CD4-positive, alpha-beta T cell treated with Interleukin-21 for 1 hour (primary cell): ENCODE measurements at places on chromosomes 2 and 18.
A peak's percentile ranks its signal among the peaks of the same experiment; 100 is the strongest.

DNA sequence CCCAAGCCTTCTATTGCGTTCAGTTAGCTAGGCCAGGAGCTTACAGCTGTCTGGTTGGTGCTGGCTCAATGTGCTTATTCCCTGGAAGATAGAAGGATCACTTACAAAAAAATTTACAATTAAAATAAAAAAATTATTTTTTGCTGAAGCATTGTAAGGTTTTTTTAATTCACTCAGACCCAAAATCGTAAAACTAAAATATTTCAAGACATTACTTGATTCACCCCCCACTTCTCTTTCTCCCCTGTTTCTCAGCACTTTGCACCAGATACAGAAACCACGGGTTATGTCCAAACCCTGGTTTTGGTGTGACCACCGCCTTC is 911 bp upstream of the PTPRM start:
- no peak for DNase-seq

DNA sequence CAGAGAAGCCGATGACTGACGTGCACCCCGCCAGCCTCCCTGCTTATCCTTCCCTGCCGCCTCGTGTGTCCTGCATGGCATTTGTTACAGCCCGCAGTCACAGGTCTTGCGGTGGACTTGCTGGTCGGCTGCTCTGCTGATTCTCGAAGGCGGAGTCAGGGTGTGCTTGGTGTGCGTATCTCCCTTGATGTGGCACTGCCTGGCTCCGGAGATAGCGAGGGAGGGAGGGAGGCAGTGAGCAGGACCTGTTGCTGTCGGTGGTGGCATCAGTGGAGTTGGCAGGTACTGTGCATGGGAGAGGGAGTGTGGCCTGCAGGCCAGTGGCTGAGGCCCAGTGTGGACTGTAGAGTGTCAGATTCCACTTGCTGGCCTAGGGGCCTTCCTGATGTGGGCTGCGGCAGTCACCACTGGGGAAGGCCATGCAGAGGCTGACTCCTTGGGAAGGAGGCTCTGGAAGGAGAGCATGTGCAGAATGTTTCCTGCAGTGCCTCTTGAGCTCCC is 198.9 kb downstream of the AGAP1 start:
- no peak for DNase-seq

- peak; percentile 39 for DNase-seq
Measured at GRCh38 chr2:48530033-48530811, at the start of gene STON1. TSS of gene STON1 (plus strand) at chr2:48530154. CDS start at chr2:48580634, 50,480 bp downstream.

GRCh38 chr2:130882111-130882690 is 45.5 kb downstream of the ARHGEF4 start:
- DNase-seq, result no peak

GRCh38 chr2:201774546-201774945 is 6.2 kb downstream of the ALS2 start:
- DNase-seq, result no peak

DNA sequence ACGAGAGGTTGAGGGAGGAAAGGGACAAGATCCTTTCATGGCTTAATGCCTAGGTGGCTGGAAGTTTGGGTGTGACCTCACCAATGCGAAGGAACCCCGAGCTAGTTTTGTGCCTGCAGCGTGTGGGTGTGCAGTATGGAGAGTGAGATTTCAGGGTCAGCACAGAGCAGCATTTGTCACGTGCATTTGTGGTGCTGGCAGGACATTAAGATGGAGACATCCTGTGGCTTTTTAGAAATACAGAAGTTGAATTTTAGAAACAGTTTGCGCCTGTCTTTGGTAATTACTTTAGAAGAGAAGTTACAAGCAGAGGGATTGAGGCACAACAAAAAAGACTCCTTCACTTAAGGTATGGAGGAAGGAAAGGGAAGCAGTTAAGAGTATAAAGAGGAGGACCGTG is 258.2 kb upstream of the THUMPD2 start:
- DNase-seq, result no peak
